ENCODE measurements at places on chromosomes 1 and 21.

DNA sequence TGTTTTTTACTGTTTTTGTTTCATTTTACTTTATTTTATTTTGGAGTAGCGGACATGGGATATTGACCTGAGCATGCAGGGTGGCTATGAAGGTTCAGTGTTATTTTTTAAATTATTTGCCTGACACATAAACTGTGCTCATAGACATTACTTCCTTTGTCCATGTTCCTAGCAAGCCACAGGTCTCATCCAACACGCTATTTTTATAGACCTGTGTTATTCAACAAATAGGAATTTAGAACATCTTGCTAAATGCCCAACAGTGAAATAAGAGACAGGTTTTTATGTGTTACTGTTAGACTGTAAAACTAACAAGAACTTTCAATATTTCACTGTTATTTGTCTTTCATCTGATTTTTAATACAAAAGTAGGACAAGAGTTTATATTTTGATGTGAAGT is 756.4 kb downstream of the KCNT2 start:
- no peak for DNase-seq

GRCh38 chr1:18903291-18903756 is 969 bp upstream of the ALDH4A1 start:
- DNase-seq, result no peak

DNA sequence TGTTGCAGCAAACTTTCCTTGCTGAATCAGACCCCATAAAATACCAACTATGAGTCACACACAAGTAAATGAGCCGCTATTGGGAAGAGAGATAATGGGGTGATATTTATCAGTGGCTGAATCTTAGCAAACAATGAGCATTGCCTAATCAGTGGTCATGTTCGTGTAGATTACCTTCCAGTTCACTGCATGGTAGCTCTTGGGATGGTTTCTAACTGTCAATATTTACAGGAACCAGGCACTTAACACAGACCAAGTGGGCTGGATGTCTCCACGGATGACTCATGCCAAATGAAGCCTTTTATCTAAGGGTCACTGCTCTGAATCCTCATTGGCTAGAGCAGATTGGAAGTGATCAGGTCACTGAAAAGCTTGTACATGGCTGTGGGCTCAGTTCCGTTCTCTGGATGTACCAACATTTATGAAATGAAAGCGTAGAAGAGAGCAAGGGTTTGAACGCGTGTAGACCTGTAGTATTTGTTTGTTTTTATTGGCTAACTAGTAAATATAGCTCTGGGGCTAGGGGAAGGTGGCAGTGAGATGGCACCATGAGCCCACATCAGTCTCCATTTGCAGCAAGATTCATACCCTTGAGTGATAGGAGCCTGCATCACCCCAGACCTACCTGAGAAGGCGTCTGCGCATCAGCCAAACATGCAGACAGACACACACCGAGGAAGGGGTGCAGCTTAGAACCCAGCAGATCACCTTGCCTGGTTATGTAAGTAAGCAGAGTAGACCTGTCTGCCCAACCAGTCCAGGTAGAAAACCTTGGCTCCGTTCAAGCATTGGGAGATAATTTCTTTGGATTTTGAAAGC is 153.3 kb downstream of the TOMM20 start:
- DNase-seq, result no peak

DNA sequence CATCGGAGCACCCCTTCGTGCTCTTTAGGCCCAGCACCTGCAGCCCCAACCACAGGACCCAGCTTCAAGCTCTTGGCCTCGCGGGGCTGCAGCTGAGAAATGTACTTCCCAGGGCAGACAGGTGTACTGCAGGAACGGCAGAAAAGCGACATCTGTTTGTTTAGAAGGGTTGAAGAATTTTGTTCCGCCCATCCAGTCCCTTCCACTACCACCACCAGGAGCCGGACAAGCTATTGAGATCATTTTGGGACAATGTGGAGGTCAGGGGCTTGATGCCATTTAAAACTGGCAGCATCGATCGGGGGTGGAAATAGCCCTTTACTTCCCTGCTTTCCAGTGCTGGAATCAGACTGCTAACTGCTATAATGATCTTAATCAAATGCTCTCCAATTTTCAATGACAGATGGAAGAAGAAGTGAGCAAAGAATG is 1.7 kb downstream of the SERTAD4 start:
- DNase-seq, result no peak

GRCh38 chr1:156854634-156855033 is 4.3 kb downstream of the INSRR start:
- no peak for DNase-seq

- DNase-seq, result no peak
These were observed 970.6 kb downstream of the NCAM2 start for GRCh38 chr21:21968810-21969209.

- no peak for DNase-seq
These were observed 13.3 kb upstream of the DR1 start for GRCh38 chr1:93332368-93332767.

- DNase-seq, result no peak
These were observed 34.1 kb upstream of the BTG2 start for GRCh38 chr1:203271018-203271743.

DNA sequence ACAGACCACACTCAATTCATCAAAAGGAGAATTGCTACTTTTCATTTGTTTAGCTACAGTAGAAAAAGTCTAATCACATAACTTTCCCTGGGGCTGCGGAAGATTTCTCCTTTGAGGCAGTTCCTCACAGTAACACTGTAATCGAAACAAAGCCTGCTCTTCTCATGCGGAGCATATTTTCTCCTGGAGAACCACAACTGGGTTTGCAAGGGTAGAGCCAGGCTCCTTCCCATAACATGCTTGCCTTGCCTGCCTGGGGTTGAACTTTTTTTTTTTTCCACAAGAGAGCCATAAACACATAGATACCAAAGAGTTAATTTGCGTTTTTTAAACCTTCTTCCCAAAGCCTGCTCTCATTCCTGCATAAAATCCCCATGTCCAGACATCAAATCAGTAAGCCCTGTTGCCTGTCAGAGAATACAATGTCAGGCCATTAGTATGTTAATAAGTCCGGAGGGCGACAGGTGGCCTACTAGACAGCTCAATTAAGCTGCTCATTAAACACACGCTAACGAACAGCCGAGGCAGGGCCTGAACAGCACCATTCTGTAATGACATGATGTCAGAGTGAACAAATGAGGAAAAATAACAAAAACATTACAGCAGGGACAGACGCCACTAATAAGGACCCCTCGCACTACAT is 107.1 kb upstream of the OLIG2 start:
- DNase-seq, result no peak

- DNase-seq, result no peak
These were observed 565.2 kb downstream of the LTN1 start for GRCh38 chr21:28427394-28428022.

- DNase-seq, result no peak
These were observed 13.3 kb downstream of the AKNAD1 start for GRCh38 chr1:108843390-108844137.

DNA sequence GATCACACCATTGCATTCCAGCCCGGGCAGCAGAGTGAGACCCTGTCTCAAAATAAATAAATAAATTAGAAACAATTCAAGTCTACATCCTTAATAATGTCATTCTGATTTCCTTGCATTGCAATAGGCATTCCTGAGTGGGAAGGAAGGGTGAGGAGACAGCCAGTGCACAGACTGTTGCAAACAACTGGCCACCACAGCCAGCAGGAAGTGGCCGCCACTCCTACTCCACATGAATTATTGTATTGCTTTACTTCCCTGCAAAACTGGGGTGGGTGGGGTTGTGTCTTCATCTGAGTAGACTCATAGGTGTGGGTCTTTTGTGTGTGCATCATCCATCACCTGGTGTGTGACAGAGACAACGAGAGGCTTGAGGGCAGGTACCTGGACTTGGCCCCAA is 60.1 kb downstream of the OPTC start:
- no peak for DNase-seq

DNA sequence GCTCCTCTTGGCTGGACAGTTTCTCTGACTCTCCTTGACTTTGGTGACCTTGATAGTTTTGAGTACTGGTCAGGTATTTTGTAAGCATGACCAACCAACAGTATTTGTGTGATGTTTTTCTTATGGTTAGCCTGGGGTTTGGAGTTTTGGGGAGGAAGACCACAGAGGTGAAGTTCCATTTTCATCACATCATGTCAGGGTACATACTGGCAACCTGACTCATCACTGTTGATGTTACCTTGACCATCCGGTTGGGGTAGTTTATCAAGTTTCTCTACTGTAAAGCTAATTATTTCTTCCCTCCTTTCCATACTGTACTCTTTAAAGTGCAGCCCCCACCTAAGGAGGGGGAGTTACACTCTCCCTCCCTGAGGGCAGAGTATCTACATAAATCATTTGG is 13.4 kb downstream of the OSCP1 start:
- no peak for DNase-seq

DNA sequence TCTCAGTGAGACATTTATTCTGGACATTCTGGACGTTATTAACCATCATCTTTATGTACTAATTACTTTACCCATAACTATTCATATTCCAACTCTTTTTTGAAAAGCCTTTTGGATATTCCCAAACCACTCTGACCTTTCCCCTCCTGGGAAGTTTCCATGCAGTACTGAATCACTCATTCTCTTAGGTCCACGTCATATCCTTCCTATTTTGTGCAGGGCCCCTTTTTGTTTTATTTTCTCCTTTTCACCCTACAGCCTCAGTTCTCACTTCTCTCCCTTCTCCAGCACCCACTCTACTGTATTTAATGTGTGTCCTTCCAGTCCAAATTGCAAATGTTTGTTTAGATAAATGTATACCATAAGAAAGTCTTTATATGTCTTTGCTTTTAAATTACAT is 16.4 kb upstream of the ATP1A1 start:
- no peak for DNase-seq

GRCh38 chr1:31667065-31667785 is 22.5 kb upstream of the PEF1 start:
- DNase-seq, result no peak

- DNase-seq, result no peak
These were observed 6.3 kb downstream of the SRSF11 start for GRCh38 chr1:70227439-70227838.

DNA sequence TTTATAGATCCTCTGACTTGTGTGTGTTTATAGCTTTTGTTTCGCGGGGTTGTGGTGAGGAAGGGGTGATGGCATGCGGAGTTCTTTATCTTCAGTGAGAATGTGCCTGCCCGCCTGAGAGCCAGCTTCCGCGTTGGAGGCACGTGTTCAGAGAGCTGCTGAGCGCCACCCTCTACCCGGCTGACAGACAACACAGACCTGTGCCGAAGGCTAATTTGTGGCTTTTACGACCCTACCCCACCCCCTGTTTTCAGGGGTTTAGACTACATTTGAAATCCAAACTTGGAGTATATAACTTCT is 14.4 kb upstream of the CD101 start:
- DNase-seq, result no peak

GRCh38 chr1:53585565-53585964 is 126.4 kb downstream of the DMRTB1 start:
- no peak for DNase-seq

- DNase-seq, result no peak
These were observed 31.1 kb downstream of the ALG14 start for GRCh38 chr1:95041491-95042165.

Data from substantia nigra (tissue), 51 donors.